ENCODE measurements at places on chromosomes 11 and 22.

DNA sequence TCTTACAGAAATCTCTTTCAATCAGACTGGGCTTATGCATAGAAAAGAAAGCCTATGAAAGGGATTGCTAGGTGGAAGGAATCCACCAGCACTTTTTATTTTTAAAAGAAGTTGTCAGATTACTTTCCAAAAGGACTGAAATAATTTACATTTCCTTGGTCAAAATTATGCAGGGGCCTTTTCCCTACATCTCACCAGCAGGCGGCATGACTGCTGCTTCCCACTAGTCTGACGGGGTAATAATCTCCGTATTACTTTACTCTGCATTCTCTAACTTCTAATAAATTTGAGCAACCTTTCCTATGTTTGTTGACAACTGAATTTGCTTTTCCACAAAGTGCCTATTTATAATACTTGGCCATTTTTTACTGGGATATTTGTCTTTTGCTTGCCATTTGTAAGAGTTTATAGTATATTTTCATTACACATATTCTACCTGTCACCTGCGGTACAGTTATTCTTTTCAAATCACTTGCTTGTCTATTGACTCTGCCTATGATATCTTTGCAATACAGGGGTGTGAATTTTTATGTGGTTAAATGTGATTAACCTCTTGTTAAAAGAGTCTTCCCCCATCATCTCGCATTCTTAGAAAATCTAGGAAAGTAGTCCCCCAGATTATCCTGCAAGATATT, 51.9 kb upstream of the USP47 start:
- no peak for DNase-seq

DNA sequence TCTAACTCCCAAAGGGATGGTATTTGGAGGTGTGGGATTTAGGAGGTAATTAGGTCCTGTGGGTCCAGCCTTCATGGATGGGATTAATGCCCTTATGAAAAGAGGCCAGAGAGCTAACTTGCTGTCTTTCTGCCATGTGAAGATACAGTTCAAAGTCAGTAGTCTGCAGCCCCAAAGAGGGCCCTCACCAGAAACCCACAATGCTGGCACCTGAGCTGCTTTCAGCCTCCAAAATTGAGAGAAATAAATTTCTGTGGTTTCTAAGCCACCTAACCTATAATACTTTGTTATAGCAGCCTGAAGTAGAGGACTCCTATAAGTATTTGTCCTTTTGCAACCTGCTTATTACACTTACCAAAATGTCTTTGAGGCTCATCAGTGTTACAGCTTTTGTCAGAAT, 16.2 kb downstream of the ATM start:
- DNase-seq = no peak

DNA sequence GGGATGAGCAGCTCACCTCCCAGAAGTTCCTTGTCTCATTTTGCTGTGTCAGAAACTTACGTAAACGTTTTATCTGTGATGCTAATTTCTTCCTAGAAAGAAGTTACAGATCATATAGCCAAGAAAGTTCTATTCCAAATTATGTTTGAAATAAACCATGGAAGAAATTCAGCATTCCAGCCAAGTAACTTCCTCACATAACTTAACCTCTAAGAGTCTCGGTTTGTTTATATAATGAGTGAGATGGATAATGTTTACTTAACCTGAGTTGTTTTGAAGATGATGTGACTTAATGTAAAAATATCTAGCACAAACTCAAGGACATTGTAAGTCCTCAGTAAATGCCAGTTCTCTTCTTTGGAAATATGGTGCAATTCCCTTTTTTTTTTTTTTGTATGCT, 8.9 kb upstream of the MUC15 start:
- no peak for DNase-seq

- no peak for DNase-seq
These were observed 17.5 kb downstream of the RPL3 start for GRCh38 chr22:39301926-39302325.

GRCh38 chr11:71222318-71223080, 29.9 kb downstream of the SHANK2 start:
- DNase-seq = no peak

GRCh38 chr11:12193515-12194336, 83.3 kb downstream of the MICAL2 start:
- DNase-seq = no peak

GRCh38 chr11:6611963-6612212, 128 bp downstream of the TAF10 start:
- no peak for DNase-seq

All from head of caudate nucleus (tissue), 42 donors.